ENCODE measurements at places on chromosomes 1 and 21.
A peak's percentile ranks its signal among the peaks of the same experiment; 100 is the strongest.

DNA sequence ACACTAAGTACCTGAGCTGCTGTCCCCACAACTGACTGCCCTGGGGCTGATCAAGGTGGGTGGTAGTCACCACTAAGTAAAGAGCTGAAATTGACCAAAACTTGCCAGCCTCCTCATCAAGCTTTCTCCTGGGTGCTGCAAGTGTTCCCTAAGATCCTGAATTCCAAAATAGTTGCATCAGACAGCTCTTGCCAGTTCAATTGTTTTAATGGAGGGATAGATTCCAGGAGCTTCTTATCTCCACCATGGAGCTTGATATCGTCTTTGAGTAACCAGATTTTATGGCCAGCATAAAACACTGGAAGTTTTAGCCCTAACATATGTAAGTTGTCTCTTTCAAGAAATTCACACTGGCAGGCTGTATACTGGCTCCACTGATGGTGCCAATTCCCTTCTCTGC lies 90.3 kb downstream of the NID1 start:
- DNase-seq = no peak

GRCh38 chr1:209463441-209463840 lies 120.1 kb upstream of the CAMK1G start:
- no peak for DNase-seq

DNA sequence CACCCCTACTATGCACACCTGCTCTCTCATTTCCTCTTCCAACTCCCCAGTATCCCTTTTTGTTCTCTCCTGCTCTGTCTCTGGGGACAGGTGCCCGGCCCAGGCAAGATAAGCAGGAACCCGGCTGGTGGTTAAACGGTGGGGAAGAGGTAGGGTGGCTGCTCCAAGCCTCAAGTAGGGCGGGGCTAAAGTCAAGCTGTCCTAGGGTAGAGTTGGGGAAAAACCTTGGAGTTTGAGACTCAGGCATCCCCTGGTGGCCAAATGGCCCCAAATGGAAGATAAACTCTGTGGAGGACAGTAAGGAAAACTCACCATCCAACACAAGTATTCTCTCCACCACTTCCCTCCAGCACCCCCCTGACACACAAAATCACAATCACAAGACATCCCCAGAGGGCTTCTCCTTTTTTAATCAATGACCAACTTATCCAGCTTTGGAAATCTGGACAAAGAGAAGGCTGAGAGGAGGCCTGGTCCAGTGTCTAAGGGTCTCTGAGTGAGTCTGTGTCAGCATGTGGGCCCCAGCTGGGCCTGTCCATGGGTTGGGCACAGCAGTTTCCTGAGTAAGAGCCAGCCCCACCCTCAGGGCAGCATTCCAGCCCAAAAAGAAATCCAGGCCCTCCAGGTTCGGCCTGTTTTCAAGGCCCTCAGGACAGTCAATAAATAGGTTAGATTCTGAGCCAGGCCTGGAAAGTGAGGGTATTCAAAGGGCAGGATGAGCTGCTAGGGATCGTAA lies 9.8 kb downstream of the POMGNT1 start:
- DNase-seq = peak; percentile 19

DNA sequence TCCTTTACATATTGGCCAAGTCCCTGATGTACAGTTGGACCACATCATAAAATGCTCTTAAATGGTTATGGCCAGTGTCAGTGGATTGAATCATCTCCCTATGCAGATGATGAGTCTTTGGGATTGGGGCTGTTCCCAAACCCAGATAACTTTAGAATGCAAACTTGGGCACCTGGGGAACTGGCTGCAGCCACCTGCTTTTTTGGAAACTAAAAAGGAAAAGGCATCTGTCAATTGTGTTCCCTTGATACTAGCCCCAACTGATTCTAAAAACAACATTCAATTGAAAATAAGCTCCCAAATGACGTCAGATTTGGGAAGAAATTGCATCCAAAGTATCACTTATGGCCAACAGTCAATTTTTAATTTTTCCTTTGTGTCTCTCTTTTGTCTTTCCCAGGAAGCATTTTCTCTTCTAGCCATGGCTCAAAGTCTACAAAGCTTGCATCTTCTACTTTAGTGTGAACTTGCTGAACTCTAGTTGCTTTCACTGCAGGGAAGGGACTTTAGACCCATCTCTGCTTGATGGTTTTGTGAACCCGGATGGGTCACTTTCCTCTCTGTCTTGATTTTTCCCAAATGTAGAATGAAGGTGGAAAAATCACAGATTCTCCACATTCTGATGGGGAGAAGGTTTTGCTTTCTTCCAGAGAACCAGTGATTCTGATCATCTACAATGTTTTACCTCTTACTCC lies 402.3 kb upstream of the USP24 start:
- DNase-seq = no peak

DNA sequence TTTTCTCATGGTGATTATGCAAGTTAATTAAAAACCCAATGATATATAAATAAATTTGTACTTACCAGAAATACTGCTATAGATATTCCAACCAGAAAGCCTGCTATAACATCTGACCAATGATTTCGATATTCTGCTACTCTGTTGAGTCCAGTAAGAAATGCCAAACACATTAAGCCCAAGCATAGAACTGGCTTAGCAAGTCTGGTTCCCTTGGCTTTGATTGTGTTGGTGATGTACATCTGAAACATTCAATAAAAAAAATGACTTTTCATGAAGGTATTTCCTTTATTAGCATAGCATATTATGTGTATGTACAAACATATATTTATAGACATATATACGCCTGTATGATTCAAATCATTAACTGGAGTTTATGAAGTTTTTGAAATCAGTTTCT lies 82.8 kb downstream of the PLPPR5 start:
- no peak for DNase-seq

GRCh38 chr1:67053535-67053784 lies 488 bp downstream of the SLC35D1 start:
- DNase-seq = no peak

- no peak for DNase-seq
Observed at GRCh38 chr1:246631426-246631825, 65.2 kb downstream of the CNST start.

GRCh38 chr1:243482141-243483022 lies 226.5 kb downstream of the SDCCAG8 start:
- peak; percentile 88 for DNase-seq

DNA sequence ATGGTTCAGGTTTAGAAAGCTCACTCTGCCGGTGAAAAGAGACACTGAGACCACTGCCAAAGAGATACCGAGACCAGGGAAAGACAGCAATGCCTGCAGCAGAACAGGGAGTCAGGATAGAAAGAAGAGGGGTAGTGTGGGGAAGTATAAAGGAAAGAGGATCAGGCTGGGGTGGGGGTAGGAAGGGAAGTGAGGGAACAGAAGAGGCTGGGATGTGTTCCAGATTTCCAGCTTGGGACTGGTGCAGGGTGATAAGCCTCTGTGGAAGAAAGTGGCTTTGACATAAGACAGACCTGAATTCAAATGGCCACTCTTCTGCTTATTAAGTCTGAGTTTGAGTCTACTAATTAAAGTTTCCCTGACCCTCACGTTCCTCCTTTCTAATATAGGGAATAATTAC lies 105.9 kb downstream of the PIK3R3 start:
- no peak for DNase-seq

DNA sequence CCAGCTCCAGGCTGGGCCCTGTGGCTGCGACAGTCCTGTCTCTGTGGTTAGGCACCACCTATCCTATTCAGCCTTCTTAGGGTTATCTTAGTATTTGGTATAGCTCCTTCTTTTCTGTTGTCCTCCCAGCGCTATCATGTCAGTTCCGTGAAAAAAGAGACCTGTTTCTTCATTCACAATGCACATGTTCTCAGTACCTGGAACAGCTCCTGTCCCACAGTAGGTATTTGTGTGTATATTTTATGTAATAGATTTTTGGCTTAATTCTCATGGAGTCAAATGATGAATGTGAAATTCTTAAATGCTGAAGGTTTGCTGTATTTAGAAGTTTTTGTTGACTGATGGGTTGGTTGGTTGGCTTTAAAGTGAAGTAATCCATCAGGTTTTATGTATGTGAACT lies 279.7 kb downstream of the ST6GALNAC3 start:
- DNase-seq = no peak

DNA sequence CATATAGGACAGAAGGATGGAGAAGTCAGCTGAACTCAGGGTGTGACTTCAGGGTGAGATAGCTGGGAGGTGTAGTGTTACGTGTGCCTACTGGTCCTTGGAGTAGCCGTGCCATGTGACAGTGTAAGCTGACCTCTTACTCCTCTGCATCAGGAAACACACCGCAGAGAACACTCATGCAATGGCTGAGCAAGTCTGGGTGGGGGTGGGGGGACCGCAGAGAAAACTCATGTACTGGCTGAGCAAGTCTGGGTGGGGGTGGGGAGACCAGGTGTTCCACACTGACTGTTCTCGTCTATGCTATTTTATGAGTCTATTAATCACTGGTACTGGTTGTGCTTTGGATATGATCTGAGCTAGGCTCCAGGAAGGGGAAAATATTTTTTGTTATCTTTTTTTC lies 233.1 kb downstream of the PAPPA2 start:
- DNase-seq = peak; percentile 54

- no peak for DNase-seq
Observed at GRCh38 chr1:79585801-79586200, 579.3 kb upstream of the ADGRL4 start.

DNA sequence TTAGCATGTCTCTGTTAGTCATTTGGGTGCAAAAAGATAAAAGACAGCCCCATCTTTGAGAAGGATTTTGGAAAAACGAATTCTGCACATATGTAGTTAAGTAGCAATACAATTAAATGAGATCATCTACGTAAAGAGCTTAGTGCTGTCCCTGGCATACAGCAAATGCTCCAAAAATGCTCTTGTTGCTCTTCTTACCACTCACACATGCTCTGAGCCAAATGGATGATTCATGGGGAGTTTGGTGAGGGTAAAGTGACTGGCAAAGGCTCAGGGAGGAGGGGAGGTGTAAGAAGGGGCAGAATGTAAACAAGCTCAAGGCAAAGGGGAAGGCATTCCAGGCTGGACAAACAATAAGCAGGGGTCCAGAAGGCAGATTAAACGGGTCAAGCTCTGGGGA lies 191.9 kb downstream of the AK5 start:
- DNase-seq = no peak

DNA sequence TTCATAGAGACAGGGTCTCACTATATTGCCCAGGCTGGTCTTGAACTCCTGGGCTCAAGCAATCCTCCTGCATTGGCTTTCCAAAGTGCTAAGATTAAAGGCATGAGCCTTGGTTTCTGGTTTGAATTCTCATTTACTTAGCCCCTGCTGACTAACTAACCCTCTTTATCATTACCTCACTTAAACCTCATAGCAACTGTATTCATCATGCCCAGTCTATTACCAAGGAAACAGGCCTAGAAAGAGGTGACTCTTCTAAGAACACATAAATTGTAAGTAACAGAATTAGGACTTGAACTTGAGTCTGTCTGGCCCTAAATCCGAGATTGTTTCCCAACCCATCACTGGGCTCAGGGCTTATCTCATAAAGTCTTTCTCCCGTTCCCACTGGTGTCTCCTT lies 44.2 kb downstream of the TMEM53 start:
- no peak for DNase-seq

DNA sequence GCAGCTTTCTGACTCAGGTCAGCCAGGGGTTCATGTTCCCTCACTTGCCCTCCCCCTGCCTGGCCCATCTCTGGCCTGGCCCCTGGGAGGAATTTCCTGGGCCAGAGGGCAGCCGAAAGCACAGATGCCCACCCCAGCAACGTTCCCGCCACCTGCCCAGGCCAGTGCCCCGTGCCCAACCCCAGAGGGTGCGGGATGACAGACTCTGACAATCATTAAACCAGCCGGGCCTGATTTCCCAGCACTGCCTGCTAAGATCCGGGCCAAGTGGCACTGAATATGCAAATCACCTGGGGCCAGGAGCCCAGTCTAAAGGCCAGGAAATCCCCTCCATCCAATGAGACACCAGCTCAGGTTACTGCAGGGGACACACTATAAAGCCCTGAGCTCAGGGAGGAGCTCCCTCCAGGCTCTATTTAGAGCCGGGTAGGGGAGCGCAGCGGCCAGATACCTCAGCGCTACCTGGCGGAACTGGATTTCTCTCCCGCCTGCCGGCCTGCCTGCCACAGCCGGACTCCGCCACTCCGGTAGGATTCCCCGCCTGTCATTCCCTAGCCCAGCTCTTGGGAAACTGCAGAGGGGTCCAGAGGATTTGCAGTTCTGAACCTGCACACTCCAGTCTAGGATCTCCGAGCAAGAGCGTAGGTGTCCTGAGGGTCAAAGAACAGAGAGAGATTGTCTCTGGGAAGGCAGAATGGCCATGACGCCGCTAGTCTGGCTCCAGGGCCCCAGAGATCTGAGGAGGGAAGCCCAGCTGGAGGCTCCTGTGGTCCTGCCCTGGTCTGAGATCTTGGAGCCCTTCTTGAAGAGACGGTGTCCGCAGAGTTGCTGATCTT lies at the start of gene ELF3:
ELF3 (plus strand) TSS at position 408 of the 836 bp plus-strand sequence. CDS start 550 bp downstream, outside the sequence.
- DNase-seq = no peak

DNA sequence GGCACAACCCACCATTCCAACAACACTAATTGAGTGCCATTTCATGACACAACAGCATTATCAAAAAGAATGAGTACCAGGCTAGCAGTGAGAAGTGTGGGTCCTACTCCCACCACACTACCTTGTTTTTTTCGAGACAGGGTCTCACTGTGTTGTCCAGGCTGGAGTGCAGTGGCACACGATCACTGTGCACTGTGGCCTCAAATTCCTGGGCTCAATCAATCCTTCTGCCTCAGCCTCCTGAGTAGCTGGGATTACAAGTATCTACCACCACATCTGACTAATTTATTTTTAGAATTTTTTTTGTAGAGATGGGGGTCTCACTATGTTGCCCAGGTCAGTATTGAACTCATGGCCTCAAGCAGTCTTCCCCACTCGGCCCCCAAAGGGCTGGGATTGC lies 30.7 kb downstream of the CD247 start:
- DNase-seq = no peak

DNA sequence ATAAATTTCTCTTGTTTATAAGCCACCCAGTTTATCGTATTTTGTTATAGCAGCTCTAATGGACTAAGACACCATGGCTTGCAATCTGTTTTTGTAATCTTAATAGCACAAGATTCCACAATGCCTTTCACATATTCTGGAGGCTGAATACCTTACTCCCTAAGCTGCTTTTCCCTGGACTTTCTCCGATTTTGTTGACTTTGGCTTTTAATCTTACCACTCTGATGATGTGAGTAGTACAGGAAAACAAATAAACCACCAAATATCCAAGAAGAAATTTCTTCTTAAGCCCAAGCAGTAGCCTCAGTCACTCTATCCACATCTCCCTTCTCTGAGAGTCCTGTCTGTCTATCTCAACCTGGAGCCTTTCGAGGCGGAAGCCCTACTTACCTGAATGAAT lies 838.6 kb downstream of the LTN1 start:
- DNase-seq = no peak

GRCh38 chr1:31703431-31704270 lies at the start of gene COL16A1:
COL16A1 (minus strand) TSS chr1:31704017; CDS start chr1:31702193, 1,824 bp downstream.
- peak; percentile 23 for DNase-seq

DNA sequence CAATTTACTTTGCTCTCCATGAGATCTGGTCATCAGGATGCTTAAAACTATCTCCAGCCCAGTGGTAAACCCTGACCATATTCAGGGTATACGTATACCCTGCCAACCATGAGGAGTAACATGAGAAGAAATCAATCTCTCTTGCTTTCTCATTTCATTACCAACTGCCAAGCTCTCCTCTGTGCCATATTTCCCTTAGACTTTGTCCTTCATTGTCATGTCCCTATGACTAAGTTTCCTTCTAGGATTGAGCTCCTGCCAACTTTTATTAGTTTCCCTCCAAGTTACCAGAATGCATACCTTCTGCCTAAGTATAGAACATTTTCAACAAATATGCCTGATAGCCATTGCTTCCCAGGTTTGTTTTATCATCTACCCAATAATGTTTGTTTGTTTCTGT lies 1113.9 kb upstream of the B3GALT2 start:
- DNase-seq = peak; percentile 21

- DNase-seq = no peak
Observed at GRCh38 chr1:84271441-84272151, 29.9 kb upstream of the SAMD13 start.

All from NCI-H2171 treated with DMSO at 0.1 percent for 48 hours (cell line).